Activated T-cell treated with anti-CD3 and anti-CD28 coated beads, Interleukin-2, amount 50 U/mL, for 72 hours (primary cell): ENCODE measurements at places on chromosomes 12 and 14.

DNA sequence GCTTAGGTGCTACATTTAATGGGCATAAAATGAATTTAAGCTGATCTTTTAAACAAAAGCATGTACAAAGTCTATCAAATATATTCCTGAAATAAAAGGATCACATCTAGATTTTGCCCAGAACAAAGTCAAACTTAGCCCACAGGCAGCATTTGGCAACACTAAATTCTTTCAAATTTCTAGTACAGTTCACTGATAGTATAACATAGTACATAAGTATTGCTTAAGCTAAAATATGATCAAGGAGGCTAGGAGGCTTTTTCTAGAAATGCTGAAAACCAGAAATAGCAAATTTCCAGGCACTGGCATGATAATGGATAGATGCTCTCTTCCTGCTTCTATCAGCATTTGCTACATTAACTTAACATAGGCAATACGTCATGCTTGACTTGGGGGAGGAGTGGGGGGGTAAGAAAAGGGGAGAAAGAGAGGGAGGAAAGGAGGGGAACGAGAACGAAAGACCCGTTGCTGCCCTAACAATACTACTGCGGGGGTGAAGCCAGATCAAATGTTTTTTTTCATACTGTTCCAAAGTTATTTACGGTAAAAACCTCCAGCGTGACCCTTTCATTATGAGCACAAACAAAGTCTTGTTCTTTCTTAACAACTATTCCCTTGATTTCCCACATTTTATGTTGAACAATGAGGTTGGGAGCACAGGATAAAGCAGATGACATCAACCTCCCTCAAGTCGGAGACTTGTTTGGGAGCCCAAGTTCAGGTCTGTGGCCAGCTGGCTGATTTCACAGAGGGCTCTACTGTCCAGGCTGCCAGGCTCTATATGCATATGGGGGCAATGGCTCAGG is 10.6 kb downstream of the TMED10 start:
- peaks cover 3% of the 10 kb centered on the region for H3K36me3 ChIP-seq
- no peaks in the 10 kb centered on the region for H3K27me3 ChIP-seq
- peaks cover 64% of the 10 kb centered on the region for H3K4me1 ChIP-seq
- H3K4me3 ChIP-seq = no peak overlapping the region
- DNase-seq = no peak

DNA sequence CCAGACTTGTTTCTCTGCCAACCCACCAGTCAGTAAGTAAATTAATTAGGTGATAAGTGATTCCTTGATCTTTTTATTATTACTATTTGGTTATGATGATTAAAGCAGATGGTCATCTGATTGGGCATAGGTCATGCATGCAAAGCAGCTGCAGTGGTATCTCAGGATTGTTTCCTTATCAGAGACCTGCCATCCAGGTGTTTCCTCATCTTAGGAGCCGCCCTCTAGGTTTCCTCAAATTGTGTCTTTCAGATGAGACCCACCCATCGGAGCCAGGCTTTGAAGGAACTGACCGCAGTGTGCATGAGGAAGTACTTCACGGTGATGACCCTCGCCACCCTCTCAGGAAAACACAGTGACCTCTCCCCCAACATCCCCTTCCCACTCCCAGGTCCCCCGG is 63.3 kb downstream of the ZFP36L1 start:
- H3K4me3 ChIP-seq = no peak overlapping the region
- H3K4me1 ChIP-seq = peaks cover 56% of the 10 kb centered on the region
- H3K27me3 ChIP-seq = no peaks in the 10 kb centered on the region
- no peak for DNase-seq
- H3K36me3 ChIP-seq = no peaks in the 10 kb centered on the region

DNA sequence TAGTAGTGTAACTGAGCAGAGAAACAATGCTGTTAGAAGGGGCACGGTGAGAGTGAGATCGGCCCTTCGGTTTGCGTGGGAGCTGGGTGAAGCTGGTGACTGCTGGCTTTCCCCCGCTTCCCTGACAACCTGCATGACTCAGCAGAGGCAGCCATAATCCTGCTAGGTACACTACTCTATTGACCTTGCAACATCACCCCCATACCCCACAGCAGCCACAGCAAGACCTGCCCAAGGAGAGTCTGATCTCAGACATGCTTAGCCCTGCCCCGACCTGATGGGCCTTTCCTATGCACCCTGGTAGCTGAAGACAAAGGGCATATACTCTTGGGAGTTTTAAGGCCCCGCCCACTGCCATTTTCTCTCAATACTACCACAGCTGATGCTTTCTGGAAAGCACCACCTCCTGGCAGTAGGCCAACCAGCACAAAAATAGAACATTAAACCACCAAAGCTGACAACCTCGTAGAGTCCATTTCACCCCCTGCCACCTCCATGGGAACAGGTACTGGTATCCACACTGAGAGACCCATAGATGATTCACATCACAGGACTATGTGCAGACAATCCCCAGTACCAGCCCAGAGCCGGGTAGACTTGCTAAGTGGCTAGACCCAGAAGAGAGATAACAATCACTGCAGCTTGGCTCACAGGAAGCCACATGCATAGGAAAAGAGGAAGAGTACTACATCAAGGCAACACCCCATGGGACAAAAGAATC is 75.9 kb upstream of the RGS6 start:
- no peak overlapping the region for H3K27ac ChIP-seq
- peaks cover 13% of the 10 kb centered on the region for H3K4me1 ChIP-seq
- H3K27me3 ChIP-seq = peaks cover 46% of the 10 kb centered on the region
- DNase-seq = peak; percentile 31

- no peak overlapping the region for H3K27ac ChIP-seq
- no peak overlapping the region for H3K4me3 ChIP-seq
Observed at GRCh38 chr14:103199124-103199523, 75.9 kb downstream of the TNFAIP2 start.

GRCh38 chr14:98903371-98903770 is 368.6 kb downstream of the BCL11B start:
- H3K4me3 ChIP-seq = no peak overlapping the region
- H3K27ac ChIP-seq = no peak overlapping the region
- H3K27me3 ChIP-seq = no peaks in the 10 kb centered on the region
- no peak for DNase-seq
- no peaks in the 10 kb centered on the region for H3K36me3 ChIP-seq

- no peak overlapping the region for H3K4me3 ChIP-seq
- H3K27me3 ChIP-seq = no peaks in the 10 kb centered on the region
- H3K27ac ChIP-seq = no peak overlapping the region
- no peak for DNase-seq
- H3K36me3 ChIP-seq = peaks cover 5% of the 10 kb centered on the region
Observed at GRCh38 chr14:39372656-39373055, 59.6 kb downstream of the FBXO33 start.

GRCh38 chr14:33560718-33561431 is 390.0 kb downstream of the EGLN3 start:
- H3K4me1 ChIP-seq = no peaks in the 10 kb centered on the region
- no peaks in the 10 kb centered on the region for H3K27me3 ChIP-seq
- no peak overlapping the region for H3K27ac ChIP-seq
- H3K36me3 ChIP-seq = no peaks in the 10 kb centered on the region
- DNase-seq = no peak
- no peak overlapping the region for H3K4me3 ChIP-seq

- DNase-seq = no peak
- no peak overlapping the region for H3K4me3 ChIP-seq
- H3K4me1 ChIP-seq = no peaks in the 10 kb centered on the region
- H3K27ac ChIP-seq = no peak overlapping the region
Observed at GRCh38 chr14:36905272-36905888, 243.7 kb downstream of the PAX9 start.

DNA sequence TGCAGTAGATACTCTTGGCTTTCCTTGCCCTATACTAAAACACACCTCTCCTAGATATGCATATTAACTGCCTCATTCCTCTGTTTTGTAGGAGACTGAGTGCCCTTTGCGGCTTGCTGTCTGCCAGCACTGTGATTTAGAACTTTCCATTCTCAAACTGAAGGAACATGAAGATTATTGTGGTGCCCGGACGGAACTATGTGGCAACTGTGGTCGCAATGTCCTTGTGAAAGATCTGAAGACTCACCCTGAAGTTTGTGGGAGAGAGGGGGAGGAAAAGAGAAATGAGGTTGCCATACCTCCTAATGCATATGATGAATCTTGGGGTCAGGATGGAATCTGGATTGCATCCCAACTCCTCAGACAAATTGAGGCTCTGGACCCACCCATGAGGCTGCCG is 15.4 kb downstream of the TRAFD1 start:
- peak overlapping the region; percentile 76 for H3K27ac ChIP-seq
- no peaks in the 10 kb centered on the region for H3K4me1 ChIP-seq
- H3K4me3 ChIP-seq = no peak overlapping the region

DNA sequence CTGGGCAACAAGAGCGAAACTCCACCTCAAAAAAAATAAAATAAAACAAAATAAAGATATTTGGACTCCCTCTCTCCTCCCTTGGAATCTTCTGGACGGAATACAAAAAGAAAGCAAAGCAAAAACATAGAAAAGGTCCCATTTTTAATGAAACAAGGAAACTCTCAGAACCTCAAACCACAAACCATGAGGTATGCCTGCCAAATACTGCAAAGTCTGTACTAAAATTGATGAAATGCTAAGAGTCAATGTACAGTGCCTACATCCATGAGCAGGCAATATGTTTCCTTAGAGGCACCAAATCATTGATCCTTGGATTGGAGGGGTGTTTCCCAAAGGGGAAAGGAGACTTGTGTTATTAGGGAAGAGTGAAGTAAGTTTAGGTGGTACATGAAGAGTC is 8.2 kb upstream of the RPS6KA5 start:
- H3K27ac ChIP-seq = peak overlapping the region; percentile 44
- peak overlapping the region; percentile 63 for H3K4me3 ChIP-seq
- DNase-seq = no peak
- H3K27me3 ChIP-seq = no peaks in the 10 kb centered on the region

GRCh38 chr14:85731186-85731585 is 201.2 kb downstream of the FLRT2 start:
- no peaks in the 10 kb centered on the region for H3K27me3 ChIP-seq
- H3K4me1 ChIP-seq = no peaks in the 10 kb centered on the region
- no peak for DNase-seq
- H3K4me3 ChIP-seq = no peak overlapping the region
- no peak overlapping the region for H3K27ac ChIP-seq
- H3K36me3 ChIP-seq = no peaks in the 10 kb centered on the region

DNA sequence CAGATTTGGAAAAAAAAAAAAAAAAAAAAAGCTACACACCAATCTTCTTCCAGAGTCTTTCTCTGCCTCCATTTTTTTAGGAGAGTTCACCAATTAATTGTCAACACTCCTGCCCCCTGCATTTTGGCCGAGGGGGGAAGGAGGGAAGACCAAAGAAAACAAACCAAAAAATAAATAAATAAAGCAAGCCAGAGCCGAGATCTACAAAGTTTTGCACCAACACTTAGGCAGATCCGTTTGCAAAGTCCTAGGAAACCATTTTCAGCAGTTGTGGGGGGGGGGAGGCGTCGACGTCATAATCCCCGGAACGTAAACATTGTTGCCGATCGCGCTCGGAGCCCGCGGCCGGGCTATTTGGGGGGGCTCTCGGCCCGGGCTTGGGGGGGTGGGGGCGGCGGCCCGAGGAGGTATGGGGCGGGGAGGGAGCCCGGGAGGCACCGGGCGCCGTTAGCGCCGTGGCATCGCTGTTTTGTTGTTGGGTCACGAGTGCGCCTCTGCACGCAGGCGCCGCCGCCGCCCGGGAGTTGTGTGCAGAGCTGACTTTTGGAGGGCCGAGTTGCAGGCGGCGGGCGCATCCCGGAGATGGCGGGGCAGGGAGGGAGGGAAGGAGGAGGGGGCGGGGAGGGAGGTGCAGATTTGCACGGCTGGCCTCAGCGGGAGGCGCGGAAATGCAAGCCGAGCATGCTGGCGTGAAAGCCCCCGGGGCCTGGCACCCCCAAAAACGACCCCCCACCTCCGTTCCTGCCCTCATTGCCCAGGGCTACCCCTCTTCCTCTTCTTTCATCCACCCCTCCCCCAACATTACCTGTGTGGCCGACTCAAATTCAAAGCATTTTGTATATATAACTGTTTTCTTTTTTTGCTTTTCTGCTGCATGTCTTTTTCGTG is 598 bp downstream of the KDM2B start:
- peaks cover 2% of the 10 kb centered on the region for H3K36me3 ChIP-seq
- H3K4me3 ChIP-seq = peak overlapping the region; percentile 99
- peak overlapping the region; percentile 98 for H3K27ac ChIP-seq
- H3K27me3 ChIP-seq = no peaks in the 10 kb centered on the region
- peak; percentile 71 for DNase-seq
- H3K4me1 ChIP-seq = peaks cover 35% of the 10 kb centered on the region
